ENCODE measurements at places on chromosomes 5 and 9.

DNA sequence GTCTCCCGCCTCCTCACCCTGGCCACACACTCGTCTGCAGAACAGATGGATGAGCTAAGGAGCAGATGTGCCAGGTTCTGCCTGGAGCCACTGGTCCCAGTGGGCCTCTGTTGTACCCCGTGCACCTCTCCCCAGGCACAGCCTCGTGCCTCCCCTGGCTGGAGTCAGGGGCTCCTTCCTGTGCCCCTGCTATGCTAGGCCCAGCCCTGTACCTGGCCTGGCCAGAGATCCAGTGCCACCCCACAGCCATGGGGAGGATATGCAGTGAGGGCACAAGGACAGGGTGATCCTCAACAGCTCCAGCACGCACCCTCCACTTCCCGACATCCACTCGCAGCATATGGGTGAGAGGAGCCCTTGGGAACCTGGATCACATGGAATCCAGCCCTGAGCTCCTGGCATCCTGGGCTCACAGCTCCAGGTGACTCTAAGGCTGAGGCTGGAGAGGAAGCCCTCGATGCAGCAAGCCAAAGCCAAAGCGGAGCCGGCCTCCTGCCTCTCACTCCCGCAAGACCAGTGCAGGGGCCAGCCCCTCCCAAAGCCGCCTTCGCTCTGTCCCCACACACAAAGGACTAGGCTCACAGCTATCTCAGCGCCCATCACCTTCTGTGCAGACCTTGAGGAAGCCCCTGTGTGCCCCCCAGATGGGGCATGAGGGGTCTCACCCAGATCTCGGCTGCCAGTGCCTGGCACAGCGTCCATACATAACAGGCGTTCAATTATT lies 23.7 kb upstream of the ADAMTS2 start:
- no peak for DNase-seq

DNA sequence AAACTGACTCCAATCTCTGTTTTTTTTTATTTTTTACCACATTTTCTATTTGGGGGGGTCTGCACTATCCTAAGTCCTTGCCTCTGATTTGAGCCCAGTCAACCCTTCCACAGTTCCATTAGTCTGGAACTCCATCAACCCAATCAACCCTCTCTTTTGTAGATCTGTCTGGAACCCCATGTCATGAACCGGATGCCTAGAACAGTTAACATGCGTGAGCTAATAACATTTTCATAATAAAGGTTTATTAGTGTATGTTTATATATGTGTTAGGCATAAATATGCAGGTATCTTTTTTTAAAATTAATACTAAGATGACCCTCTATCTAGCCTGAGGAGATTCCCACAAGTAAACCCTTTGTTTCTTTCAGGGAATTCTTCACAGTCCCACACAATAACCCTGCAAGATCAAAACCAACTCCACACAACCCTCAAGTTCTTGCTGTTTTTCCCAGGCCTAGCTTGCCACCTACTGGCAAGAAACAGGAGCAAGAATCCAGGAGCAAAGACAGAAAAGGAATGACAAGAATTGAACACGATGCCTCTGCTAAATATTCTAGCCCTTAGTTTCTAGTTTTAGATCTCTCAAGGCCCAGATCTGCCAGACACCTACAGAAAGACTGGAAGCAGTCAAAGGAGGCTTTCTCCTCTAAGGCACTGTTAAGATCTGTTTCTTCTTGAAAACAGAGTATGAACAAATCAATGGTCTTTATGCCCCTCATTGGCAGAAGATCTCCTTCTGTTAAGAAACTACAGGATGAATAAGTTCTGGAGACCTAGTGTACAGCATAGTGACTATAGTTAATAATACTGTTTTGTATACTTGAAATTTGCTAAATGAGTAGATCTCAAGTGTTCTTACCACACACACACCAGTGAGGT lies 100.4 kb downstream of the TRIM36 start:
- DNase-seq, result peak; percentile 59

DNA sequence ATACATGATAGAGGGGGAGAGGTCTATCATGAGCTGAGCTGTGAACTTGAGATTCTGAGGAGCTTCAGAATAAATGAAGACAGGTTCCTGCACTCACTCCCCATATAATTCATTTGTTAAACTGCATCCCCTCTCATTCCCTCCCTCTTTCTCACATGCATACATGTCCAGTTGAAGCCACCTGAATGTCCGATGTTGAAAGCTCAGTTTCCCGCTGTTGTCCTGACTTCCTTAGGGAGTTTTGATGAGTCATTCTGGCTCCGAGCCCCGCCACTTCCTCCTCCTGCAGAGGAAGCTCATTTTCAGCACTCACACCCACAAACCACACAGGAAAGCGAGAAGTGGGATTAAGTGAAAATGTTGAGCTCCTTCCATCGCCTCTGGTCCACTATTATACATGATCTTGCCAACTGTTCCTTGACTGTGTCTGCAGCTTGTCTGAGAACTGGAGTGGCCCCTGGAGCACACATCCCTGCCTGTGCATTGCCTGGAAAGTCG lies 121.2 kb downstream of the CEMIP2 start:
- DNase-seq, result no peak

- no peak for DNase-seq
Observed at GRCh38 chr5:131848662-131849061, 51.8 kb upstream of the FNIP1 start.

DNA sequence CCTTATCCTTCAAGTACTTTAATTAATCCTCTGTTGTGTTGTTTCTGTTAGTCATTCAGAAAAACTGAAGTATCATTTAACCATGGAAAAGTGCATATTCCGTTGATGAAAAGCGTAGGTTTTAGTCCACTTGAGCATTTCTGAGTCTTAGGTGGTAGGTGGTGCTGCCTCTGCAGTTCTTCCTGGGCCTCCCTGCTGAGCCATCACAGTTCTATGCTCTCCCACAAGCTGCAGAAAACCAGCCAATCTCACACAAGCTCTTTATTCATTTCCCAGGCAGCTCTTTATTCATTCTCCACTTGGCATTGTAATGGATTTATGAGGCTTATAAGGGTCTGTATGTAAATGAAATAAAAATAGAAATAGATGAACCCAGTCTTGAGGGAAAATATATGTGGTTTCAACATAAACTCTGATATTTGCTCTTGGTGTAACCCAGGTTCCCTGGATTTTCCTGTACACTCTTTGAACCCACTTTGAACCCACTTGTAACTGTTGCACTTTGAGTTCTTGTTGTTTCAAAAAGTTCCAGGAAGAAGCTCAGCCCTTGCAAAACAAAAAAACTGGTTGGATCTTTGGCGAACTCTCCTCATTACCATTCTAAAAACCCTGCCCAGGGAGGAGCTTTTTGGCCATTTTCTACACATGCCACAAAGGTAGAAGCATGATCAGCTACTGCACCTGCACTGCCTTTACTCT lies 56.0 kb downstream of the ZNF510 start:
- no peak for DNase-seq

- DNase-seq, result peak; percentile 80
Observed at GRCh38 chr5:34656001-34656699, at the start of gene RAI14. Gene RAI14 (plus strand): TSS chr5:34656328. CDS start chr5:34686920, 30,592 bp downstream.

DNA sequence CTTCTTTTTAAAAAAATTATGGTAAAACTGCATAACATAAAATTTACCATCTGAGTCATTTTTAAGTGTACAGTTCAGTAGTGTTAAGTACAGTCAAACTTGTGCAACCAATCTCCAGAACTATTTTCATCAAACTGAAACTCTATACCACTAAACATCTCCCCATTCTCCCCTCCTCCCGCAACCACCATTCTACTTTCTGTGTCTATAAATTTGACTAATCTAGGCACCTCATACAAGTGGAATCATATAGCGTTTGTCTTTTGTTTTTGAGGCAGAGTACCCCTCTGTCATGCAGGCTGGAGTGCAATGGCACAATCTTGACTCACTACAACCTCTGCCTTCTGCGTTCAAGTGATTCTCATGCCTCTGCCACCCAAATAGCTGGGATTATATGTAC lies 24.0 kb upstream of the EBF1 start:
- no peak for DNase-seq

GRCh38 chr9:120663380-120663779 lies 50.9 kb downstream of the MEGF9 start:
- no peak for DNase-seq

- DNase-seq, result no peak
Observed at GRCh38 chr5:5164163-5164562, 24.0 kb downstream of the ADAMTS16 start.

DNA sequence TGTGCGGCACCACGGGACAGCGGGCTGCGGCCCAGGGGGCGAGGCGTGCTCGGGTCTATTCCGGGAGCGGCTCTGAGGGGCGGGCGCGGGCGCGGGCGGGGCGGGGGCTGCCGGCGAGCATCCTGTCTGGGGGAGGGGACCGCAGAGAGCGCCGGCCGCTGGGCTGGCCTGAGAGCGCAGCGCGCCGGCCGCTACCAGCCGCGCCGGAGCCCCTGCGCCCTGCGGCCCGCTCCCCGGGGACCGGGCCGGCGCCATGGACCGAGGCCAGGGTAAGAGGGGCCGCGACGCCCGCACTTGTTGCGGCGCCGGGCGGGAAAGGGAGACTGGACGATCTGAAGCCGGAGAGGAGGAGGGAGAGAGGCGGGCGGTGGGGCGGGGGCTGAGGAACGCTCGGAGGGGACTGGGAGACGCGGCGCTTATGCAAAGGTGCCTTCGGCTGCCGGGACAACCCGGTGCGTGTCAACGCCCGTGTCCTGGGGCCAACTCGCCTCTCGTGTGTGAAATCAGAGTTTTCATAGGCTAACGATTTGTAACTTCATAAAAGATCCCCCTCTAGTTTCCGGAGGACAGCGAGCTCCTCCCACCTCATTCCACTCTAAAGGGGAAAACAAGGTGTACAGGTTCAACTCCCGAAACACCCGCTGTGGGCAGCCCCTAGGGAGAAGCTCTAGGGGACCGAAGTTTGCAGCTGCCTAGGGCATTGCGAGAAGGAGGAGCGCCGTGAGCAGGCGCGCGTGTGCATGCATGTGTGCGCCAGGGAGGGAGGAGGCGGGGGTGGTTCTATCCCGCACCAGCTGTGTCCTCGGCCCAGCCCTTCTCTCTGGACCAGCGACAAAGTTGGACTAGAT lies at the start of gene AFAP1L1:
TSS of gene AFAP1L1 (plus strand) at position 144 of the 848 bp plus-strand sequence. CDS start at position 254, 110 bp downstream.
- DNase-seq, result peak; percentile 23

DNA sequence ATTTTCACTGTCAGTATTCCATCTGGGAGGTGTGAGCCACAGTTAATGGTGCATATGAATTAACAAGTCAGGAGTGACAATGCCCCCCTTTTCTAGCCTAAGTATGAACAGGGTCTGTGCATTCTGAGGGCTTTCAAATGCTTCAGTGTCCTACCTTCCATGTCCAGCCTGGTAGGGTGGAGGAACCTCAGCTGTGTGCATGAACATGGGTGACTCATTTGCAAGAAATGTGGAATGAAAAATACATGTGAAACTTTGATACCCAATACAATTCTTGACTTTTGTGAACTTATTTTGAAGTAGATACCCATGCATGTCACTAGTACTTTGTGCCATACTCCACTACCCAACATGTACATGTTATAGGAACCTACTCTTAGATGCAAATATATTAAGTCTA lies 375.8 kb downstream of the SEMA5A start:
- DNase-seq, result no peak

- no peak for DNase-seq
Observed at GRCh38 chr5:120152472-120152871, 311.6 kb upstream of the PRR16 start.

DNA sequence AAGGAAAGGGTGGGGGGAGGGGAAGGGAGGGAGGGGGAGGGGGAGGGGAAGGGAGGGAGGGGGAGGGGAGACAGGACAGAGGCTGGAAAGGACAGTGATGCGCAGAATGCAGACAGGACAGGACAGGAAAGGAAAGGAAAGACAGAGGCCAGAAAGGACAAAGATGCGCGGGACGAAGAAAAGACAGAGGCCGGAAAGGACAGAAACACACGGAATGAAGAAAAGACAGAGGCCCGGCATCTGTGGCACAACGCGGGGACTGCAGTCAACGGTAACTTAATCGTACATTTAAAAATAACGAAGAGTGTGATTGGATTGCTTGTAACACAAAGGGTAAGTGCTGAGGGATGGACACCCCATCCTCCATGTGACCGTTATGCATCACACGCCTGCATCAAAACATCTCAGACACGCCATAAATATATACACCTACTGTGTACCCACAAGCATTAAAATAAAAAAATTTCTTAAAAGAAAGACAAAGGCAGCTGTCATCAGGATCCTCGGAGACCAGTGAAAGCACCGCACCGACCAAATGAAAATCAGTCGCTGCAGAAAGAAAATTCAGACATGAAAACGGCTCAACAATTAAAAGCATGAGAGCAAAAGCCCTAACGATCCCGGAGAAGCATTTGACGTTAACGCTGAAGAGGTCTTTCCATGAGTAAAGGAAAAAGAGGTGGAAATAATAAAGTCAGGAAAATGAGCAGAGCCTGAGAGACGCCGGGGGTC lies 52.9 kb upstream of the EXOC3 start:
- DNase-seq, result no peak

DNA sequence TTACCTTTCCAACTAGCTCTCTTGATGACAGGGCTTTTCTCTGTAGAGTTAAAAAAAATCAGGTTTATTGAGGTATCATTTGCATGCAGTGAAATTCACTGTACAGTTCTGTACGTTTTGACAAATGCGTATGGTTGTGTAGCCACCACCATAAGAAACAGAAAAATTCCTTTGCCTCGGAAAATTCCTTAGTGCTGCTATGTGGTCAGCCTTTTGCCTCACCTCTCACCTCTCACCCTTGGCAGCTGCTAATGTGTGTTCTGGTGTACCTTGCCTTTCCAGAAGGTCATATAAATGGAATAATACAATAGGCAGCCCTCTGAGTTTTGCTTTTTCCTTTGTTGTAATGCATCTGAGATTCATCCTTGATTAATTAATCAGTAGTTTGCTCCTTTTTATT lies 28.4 kb downstream of the PCSK5 start:
- DNase-seq, result no peak

GRCh38 chr9:125492719-125493118 lies 214.3 kb downstream of the MAPKAP1 start:
- DNase-seq, result no peak

GRCh38 chr5:32916648-32917047 lies 205.5 kb downstream of the NPR3 start:
- DNase-seq, result no peak

DNA sequence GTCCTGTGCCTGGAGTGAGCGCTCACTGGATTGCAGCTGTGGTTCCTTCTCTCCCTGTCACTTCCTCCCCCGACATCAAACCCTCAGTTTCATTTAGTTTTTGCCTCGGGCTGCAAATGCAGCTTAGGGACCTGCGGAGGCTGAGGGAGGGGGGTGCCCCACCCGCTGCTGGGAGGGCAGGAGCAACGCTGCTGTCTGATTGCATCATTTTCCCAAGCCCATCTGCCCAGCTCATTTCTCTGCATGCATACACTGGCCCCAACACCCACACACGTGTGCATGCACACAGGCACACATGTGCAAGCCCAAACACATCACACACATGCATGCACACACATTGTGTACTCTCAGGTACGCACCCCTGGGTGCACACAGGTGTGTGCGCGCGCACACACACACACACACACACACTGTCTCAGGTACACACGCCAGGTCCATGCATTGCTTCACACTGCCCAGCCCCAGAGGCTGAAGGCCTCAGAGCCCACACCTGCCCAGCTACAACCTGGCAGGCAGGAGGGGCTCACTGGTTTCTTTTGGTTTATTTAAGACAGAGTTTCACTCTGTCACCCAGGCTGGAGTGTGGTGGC lies 3.4 kb downstream of the ASS1 start:
- no peak for DNase-seq

- DNase-seq, result no peak
Observed at GRCh38 chr5:63170486-63170885, 591.9 kb downstream of the LRRC70 start.

Measured in neuronal stem cell (in vitro differentiated cells).